ENCODE measurements at places on chromosomes 6 and 20.

DNA sequence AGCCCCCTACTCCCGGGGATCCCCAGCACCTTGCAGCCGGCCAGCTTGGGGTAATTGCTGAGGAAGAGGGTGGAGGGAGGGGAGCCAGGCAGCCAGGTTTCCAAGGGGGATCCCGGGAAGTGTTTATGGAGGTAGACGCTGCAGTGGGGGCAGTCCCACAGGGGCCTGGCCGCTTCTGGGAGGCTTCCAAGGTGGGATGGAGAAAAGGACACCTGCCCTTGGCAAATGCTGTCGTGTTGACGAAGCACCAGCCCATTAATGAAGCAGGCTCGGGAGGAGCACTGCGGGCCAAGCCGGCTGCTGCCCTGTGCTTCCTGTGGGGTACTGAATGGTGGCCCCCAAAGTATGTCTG lies 82.4 kb downstream of the TMEM242 start:
- no peak for DNase-seq

DNA sequence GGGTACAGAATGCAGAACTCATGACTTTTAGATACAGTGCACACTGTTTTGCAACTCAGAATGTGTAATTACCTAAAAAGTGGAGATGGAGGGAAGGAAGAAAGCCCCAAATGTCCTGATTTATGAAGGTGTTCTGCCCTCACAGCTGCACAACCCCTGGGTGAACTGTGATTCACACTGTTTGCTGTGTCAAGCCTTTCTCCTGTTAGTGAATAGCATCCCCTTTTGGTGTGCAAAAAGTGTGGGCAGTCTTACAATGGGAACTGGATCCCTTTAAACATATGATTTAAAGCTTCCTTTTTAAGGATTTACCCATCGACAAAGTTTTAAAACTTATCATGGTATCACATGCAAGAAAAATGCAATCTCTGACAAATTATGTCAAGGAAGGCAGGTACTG lies 633.4 kb upstream of the EPHA7 start:
- no peak for DNase-seq

GRCh38 chr20:47127999-47128398 lies 228.5 kb downstream of the ZMYND8 start:
- DNase-seq: no peak

DNA sequence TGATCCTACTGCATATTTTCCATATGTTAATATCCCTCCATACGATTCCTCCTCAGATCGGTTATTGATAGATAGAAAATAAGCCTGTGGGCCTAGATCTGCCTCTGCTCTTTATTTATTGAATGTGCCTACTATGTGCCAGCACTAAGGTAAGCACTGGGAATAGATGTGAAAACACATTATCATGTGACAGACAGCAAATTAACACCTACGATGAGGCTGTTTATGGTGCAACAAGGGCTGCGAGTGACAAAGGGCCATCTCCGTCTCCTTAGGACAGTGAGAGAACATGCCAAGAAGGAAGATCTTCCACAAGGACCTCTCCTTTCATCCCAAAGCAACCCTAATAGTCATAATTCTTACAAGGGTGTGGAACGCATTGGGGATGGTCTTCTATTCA lies 90.5 kb downstream of the MYB start:
- DNase-seq: no peak

DNA sequence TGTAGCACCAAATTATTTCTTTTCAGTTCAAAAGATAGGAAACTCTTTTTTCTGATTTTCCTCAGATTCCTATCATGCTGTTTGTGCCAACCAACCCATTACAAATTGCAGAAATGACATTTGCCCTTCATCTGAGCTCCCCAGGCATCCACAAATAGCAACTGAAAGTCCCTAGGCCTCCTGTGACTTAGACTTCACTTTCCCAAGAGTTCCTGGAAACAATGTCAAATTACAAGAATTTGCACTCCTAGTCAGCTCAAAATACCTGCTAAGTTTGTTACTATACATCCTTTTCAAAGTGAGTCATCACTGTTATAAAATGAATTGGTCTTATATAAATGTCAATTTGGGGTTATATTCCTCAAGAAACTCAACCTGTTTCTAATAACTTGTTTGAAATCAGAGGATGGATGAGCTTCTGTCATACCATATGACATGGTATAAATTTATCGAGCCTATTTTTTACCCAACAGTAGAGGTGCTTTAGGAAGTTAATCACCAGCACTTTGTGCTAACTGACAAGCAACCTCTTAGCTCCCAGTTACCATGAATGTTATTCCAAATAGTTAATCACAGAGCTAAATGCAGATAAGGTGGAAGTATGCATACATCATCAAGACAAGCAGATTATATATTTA lies 256.5 kb downstream of the HACE1 start:
- no peak for DNase-seq

GRCh38 chr20:19074356-19074755 lies 138.1 kb upstream of the SLC24A3 start:
- DNase-seq: no peak

- DNase-seq: no peak
Measured at GRCh38 chr20:595330-596308, 14.5 kb downstream of the TCF15 start.

DNA sequence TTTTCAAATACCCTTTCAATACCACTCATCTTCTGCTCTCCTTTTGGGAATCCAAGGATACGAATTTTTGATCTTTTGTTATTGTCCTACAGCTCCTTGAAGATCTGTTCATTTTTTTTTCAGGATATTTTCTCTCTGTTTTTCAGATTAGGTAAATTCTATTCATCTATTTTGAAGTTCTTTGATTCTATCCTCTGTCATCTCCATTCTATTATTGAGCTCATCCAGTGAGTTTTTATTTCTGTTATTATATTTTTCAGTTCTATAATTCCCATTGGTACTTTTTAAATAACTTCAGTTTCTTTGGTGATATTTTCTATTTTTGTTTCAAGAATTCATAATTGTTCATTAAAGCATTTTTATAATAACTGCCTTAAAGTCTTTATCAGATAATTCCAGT lies 14.7 kb upstream of the ADTRP start:
- DNase-seq: no peak

GRCh38 chr20:50487397-50487796 lies 22.8 kb upstream of the PTPN1 start:
- DNase-seq: no peak

DNA sequence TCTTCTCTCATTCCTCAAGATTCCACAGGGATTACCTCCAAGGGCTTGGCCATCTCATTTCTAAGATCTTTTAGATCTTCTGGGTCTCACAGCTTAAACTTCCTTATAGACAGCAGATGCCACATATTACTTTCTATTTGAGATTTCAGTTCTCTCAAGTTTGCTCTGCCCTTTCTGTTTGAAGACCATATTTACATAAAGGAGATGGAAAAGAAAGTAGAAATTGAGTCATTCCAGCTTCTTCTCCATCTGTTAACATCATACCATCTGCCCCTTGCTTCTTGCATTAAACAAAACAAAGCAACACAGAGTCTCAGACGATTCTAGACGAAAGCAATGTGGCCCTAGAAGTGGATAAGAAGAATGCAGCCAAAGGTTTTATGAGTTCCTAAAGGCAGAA lies 203.4 kb downstream of the TTLL2 start:
- DNase-seq: no peak

- DNase-seq: no peak
Measured at GRCh38 chr20:4445784-4446183, 275.9 kb upstream of the PRND start.

DNA sequence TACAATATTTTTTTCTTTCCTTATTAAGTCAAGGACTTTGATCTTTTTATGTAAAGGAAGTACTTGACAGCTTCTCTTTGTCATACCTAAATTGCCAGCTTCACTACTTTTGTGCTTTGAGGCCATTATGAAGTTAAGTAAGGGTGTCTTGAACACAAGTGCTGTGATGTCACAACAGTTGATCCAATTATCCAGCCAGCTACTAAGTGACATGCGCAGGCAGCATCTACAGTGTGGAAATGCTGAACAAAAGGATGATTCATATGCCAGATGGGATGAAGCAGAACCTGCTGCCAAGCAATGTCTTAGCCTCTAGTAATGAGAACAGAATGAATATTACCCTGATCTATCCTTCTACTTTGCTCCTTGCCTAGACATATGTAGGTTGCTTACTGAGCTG lies 68.3 kb upstream of the TMEM244 start:
- DNase-seq: no peak

DNA sequence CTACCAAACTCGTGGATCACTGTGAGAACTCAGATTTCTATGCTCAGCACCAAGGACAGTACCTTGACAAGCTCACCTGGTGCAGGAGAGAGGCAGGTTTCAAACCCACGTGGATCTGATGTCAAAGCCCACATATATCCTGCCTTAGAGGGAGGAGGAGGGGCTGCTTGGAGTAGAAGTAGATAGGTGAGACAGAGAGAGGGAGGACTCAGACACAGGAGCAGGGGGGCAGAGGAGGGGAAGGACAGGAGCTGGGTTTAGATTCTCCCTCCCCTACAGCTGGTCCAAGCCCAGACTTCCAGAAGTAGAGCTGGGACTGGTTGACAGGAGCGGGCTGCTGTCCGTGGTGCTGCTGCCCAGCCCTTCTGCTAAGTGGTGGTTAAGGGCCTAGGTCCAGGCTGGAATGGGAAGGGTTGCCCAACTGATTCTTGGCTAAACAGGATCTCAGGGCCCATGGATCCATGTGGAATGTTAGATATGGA lies 77.5 kb downstream of the CDH22 start:
- DNase-seq: no peak

DNA sequence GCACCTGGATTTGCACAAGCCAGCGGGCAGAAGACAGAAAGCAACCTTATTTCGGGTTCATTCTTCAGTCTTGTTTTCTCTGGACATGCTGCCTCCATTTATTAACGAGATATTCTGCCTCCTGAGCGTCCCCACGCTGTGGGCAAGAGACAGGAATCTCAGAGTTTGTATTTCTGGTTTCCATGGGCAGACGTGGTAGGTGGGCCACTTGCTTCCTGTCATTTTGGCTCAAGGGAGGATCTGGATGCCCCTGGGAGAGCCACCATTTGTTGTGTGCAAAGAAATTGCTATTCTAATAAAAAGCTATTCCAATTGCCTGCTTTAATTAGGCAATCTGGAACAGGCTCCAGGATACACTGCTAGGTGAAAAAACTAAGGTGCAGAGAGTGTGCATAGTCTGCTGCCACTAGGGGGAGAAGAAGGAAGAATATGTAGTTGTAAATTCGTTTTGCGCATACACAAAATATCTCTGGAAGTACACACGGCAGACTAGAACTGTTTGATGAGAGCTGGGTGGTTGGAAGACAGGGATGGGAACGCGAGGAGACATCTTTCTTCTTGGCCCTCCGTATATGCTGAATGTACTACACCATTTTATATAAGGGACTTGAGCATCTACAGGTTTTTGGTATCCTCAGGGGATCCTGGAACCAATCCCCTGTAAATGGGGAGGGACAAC lies 30.1 kb upstream of the SLC16A10 start:
- DNase-seq: no peak

DNA sequence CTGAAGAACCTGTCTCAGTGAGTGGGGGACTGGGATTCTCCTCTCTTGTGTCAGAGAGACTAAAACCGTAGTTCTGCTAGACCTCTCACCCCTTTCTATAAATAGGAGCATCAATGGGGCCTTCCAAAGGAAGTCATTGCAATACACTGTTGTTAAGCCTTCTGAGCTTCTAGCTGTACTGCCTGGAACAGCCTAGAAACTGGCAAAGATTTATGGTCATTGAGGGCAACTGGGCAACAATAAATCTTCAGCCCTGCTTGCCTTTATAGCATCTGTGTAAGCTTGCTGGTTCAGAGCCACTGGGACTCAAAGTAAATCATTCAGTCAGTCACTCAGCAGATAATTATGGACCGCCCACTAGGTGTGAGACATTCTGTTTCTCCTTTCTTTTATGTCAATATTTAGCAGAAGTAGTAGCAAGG lies 53.2 kb downstream of the PPP1R14C start:
- DNase-seq: no peak

DNA sequence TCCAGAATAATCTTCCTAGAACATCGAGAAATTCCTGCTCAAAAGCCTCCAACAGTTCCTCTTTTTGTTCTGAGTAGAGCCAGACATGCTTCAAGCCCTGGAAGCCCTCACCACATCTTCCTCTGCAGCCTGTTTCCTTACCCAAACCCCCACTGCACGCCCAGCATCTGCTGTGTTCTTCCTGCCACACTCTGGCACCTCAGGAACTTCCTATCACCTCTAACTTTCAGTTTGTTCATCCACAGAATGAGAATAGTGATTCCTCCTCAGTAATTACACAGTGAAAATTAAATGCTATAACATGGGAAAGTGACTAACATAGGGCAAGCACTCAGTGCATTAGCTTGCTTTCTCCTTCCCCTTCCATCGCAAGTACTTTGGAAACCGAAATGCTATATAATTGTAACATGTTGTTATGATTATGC lies 26.3 kb downstream of the C6orf89 start:
- no peak for DNase-seq

GRCh38 chr6:101011186-101011585 lies 130.1 kb upstream of the ASCC3 start:
- no peak for DNase-seq

DNA sequence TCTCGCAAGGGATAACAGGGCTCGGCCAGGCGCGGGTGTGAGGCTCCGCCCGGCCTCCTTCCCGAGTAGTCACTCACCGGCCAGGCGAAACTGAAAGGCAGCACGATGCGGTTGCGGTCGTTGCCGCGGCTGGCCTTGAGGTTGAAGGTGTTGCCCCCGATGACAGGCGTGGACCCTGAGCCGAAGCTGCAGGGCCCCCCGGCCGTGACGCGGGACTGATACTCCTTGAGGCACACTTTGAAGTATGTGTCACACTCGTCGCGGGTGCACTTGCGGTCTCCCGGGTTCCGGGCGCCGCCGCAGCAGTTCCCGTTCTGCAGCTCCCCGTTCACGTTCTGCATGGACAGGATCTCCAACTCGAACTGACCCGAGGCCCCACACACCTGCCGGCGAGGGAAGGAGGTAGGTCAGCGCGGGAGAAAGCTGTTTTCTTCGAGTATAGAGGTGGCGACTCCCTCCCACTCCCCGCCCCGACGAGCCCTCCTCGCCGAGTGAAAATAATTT lies 1.1 kb downstream of the JAG1 start:
- no peak for DNase-seq

GRCh38 chr6:6006428-6007365 lies at the start of gene NRN1:
Gene NRN1, minus strand, starts transcription at chr6:6006925. Its CDS starts 176 bp downstream, at chr6:6006749.
- DNase-seq: no peak

- no peak for DNase-seq
Measured at GRCh38 chr20:62940875-62941274, 2.9 kb downstream of the GID8 start.

Data from glomerular endothelial cell (primary cell).